ENCODE measurements at places on chromosomes 6 and 20.
A peak's percentile ranks its signal among the peaks of the same experiment; 100 is the strongest.

- no peak overlapping the region for H3K27ac ChIP-seq
- H3K4me3 ChIP-seq: no peak overlapping the region
- H3K27me3 ChIP-seq: no peaks in the 10 kb centered on the region
- DNase-seq: no peak
- H3K36me3 ChIP-seq: no peaks in the 10 kb centered on the region
Observed at GRCh38 chr20:10357974-10358373, 76.0 kb downstream of the MKKS start.

- H3K4me1 ChIP-seq: peaks cover 25% of the 10 kb centered on the region
- peaks cover 10% of the 10 kb centered on the region for H3K36me3 ChIP-seq
- H3K4me3 ChIP-seq: no peak overlapping the region
- DNase-seq: no peak
- no peak overlapping the region for H3K27ac ChIP-seq
Observed at GRCh38 chr20:62941792-62942191, 3.8 kb downstream of the GID8 start.

DNA sequence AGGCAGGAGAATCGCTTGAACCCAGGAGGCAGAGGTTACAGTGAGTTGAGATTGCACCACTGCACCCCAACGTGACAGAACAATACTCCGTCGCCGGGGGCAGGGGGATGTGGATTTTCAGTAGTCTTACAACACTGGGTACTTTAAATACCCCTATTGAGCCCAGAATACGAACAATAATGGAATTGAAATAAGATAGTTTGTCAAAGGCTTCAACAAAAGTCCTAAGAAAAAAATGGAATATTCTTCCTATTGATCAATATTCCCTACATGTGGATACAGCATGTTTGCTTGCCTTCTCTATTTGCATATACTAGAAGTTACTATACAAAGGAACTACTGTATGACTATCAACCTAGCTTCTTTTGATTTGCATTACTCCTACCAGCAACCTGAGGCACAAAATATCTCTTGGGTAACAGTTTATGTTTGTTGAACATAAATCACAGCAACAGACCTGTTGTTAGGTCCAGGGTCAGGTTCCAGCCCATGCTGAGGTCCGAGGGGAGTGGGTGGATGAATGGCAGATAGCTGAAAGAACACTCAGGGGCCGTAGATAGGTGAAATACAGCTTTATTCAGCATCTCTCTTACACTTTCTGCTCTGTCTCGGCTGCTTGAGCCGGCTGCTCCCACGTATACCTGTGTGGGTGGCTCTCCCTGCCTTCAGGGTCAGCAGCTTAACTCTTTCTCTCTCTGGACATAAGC, 23.8 kb downstream of the MAN1A1 start:
- peak overlapping the region; percentile 78 for H3K27ac ChIP-seq
- no peaks in the 10 kb centered on the region for H3K27me3 ChIP-seq
- no peak for DNase-seq
- no peak overlapping the region for H3K4me3 ChIP-seq
- no peaks in the 10 kb centered on the region for H3K4me1 ChIP-seq
- no peaks in the 10 kb centered on the region for H3K36me3 ChIP-seq

DNA sequence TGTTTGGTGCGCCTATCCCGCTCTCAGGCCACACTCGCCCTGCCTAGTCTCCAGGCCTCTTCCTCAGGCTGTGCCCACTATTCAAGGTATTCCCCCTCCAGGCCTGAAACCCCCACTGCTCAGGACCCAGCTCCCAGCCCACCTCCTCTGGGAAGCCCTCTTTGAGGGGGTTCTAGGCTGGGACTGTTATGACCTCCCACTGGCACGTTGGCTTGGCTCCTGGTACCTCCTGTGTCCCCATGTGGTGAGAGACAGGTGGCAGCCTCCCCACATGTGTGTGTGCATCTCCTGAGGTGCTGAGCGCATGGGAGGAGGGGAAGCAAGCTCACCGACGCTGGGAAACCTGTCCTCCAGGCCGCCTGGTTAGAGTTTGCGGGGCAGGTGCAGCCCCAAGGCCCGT, 82.5 kb downstream of the EDN3 start:
- peak overlapping the region; percentile 81 for H3K27ac ChIP-seq
- no peak overlapping the region for H3K4me3 ChIP-seq
- H3K4me1 ChIP-seq: peaks cover 15% of the 10 kb centered on the region
- peaks cover 3% of the 10 kb centered on the region for H3K27me3 ChIP-seq
- no peak for DNase-seq

- no peak overlapping the region for H3K4me3 ChIP-seq
- H3K4me1 ChIP-seq: no peaks in the 10 kb centered on the region
- no peaks in the 10 kb centered on the region for H3K36me3 ChIP-seq
Observed at GRCh38 chr6:153334121-153334520, 203.0 kb upstream of the RGS17 start.

GRCh38 chr20:23361119-23361475, 885 bp upstream of the GZF1 start:
- peaks cover 53% of the 10 kb centered on the region for H3K4me1 ChIP-seq
- peak overlapping the region; percentile 99 for H3K27ac ChIP-seq
- H3K27me3 ChIP-seq: no peaks in the 10 kb centered on the region
- DNase-seq: no peak

DNA sequence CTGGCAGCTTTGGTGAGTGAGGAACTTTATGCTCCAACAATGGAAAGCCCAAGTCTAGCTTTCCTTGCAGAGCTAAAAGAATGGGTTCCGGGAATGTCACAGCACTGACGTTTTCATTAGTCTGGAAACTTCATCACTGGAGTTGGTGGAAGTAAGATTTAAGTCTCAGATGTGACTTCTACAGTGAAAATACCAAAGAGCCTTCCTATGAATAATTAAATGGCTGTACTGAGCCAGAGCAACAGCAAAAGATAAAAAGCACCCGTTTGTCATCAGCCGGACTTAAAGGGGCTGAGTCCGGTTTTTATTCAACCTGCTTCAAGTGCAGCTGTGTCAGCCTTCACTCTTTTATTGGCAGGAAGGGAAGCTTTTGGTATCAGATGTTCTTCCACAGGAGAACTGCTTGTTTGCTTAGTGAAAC, 46.5 kb upstream of the SHLD1 start:
- peaks cover 5% of the 10 kb centered on the region for H3K4me1 ChIP-seq
- no peaks in the 10 kb centered on the region for H3K36me3 ChIP-seq
- H3K27me3 ChIP-seq: no peaks in the 10 kb centered on the region
- H3K27ac ChIP-seq: no peak overlapping the region

- H3K4me3 ChIP-seq: peak overlapping the region; percentile 79
- peaks cover 9% of the 10 kb centered on the region for H3K36me3 ChIP-seq
- peak overlapping the region; percentile 39 for H3K27ac ChIP-seq
- peaks cover 62% of the 10 kb centered on the region for H3K4me1 ChIP-seq
- no peak for DNase-seq
Observed at GRCh38 chr20:59028812-59029211, 3.3 kb downstream of the ATP5F1E start.

- DNase-seq: no peak
- no peaks in the 10 kb centered on the region for H3K27me3 ChIP-seq
- H3K4me1 ChIP-seq: no peaks in the 10 kb centered on the region
- no peak overlapping the region for H3K27ac ChIP-seq
Observed at GRCh38 chr6:115945812-115946211, 114.9 kb downstream of the FRK start.

DNA sequence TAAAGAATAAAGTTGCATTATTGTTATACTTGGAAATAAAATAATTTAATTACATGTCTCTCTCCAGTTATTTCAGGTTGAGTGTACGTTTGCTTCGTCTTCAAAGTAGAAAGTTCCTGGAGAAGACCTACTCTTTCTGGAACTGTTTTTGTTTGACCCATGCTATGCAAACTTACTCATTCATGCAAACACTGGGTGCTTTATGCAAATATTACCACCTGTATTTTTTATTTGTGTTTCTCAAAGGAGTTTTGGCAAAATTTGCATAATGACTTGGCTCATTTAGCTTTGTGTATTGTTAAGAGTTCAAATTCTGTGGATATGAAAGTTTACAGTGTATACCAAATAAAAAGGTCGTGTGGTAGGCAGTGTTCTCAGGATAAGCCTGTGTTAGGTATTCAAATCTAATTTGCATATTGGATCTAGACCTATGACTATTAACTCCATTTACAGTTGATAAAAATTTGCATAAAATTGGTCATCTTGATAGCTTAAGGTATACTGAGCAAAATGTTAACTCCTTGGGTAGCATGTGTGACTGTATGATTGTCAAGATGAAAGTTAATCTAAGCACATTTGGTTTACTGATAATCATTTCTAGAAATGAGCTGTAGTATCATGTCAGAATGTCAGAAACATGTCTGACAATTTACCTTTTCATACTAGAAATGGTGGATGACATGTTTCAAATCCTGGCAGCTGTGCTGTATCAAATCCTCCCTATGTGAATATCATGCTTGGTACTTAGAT, 65.2 kb downstream of the CDKAL1 start:
- peaks cover 9% of the 10 kb centered on the region for H3K4me1 ChIP-seq
- peaks cover 15% of the 10 kb centered on the region for H3K36me3 ChIP-seq

DNA sequence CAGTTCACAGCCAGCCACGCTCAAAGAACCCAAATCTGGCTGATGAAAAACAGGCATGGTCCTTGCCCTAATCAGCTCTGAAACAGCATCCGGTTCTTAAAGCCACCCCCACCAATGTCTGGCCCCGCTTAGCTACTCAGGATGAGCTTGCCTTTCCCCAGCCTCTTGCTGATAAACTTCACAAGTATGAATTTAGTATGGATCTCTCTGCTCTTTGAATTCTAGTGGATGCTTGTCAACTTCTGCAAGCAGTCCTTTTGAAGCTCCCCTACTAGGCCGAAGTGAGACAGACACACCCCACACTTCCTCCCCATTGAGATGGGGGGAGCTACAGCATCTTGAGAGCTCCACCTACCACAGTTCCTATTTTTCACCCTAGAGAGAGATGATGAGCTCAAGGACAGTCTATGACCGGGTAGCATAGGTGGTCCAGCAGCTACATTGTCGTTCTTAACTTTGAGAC, 36.7 kb downstream of the EBF4 start:
- H3K27ac ChIP-seq: no peak overlapping the region
- H3K27me3 ChIP-seq: peaks cover 59% of the 10 kb centered on the region
- peaks cover 14% of the 10 kb centered on the region for H3K36me3 ChIP-seq
- H3K4me3 ChIP-seq: no peak overlapping the region
- H3K4me1 ChIP-seq: no peaks in the 10 kb centered on the region

DNA sequence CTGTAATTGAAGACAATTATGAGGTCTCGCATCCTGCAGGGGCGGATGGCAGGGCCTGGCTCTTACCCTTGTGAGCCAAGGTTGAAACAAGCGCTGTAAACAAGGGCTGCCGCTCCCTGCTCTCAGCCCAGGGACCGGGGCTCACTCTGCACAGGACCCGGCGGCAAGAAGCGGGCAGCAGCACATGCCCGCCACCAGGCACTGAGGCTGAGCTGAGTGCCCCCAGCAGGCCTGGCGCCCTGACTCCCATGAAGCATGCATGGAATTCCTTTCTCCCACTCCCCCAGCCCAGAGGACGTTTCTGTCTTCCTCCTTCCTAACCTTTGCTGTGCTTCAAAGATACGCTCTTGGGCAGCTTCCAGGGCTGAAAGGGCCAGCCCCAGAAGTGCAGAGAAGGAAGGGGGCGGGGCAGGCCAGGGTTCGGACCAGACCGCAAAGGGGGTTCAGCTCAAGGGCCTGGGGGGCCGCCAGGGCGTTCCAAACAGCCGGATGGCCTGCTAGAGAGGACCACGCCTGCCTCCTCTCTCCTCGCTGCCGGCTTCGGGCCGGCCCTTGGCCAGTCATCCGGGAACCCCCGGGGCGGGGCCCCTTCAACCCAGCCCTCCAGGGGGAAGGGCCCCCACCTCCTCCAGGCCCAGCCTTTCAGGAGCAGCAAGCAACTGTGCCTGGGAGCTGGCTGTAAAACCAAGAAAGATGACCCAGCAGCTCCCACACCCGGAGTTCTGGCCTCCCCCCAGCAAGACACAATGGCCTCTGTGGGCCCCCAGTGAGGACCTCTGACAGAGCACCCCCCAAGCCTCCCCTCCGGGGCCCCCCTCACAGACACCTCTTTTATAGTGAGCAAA, 109.9 kb downstream of the NOL4L start:
- no peaks in the 10 kb centered on the region for H3K36me3 ChIP-seq
- H3K4me3 ChIP-seq: peak overlapping the region; percentile 87
- H3K27me3 ChIP-seq: peaks cover 2% of the 10 kb centered on the region
- peak; percentile 79 for DNase-seq
- peak overlapping the region; percentile 94 for H3K27ac ChIP-seq
- H3K4me1 ChIP-seq: peaks cover 86% of the 10 kb centered on the region

DNA sequence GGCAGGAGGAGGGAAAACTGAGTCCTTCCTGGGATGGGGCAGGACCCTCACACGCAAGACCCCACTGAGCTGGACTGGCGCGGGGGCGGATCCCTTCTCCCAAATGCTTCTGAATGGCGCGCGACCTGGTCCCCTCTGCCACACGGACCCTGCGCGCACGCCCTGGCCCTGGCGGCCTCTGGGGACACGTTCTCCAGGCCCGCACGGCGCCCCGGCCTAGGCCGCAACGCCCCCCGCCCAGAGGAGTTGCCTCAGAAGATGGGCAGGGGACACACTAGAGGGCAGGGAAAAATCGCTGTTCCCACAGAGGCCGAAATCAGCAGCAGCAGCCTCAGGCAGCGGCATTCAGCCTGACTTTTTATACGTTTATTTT, 45.2 kb upstream of the OSTM1 start:
- no peak overlapping the region for H3K27ac ChIP-seq
- DNase-seq: no peak
- H3K36me3 ChIP-seq: no peaks in the 10 kb centered on the region
- H3K4me1 ChIP-seq: peaks cover 40% of the 10 kb centered on the region
- peak overlapping the region; percentile 16 for H3K4me3 ChIP-seq

DNA sequence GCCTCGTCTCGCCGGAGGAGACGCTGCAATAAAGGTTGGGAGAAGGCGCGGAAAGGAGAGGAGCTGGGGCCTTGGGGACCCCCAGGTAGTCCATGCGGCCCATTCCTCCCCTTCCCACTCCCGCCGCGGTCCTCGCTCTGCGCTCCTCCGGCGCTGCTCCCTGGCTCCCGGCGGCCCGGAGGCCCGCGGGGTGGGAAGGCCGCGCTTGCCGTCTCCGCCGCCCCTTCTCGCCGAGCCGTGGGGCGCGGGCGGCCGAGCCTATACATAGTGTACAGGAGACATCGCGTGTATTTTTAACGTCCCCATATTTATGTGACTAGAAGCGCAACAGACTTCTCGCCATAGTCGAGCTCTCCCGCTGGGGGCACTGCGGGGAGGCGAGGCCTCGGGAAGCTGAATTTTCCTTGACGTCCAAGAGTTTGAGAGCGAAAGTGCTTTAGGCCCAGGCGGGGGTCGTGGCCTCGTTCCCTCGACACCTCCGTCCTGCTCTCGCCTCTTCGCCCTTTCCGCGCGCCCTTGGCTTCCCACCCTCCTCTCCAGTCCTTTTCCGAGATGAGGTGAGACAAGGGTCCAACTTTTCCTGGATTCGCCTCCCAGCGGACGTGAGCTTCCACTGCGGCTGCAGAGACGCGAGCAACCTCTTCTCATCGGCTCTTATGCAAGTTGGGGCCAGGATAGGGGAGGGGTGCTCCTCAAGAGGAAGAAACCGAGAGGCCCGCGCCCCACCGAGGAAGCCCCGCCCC, 29.0 kb downstream of the SLC12A5 start:
- peak overlapping the region; percentile 72 for H3K4me3 ChIP-seq
- H3K27me3 ChIP-seq: peaks cover 71% of the 10 kb centered on the region
- peak; percentile 45 for DNase-seq
- H3K4me1 ChIP-seq: peaks cover 17% of the 10 kb centered on the region
- peaks cover 26% of the 10 kb centered on the region for H3K36me3 ChIP-seq
- H3K27ac ChIP-seq: no peak overlapping the region

- H3K27me3 ChIP-seq: peaks cover 9% of the 10 kb centered on the region
- no peak overlapping the region for H3K27ac ChIP-seq
- DNase-seq: no peak
- no peaks in the 10 kb centered on the region for H3K36me3 ChIP-seq
Observed at GRCh38 chr6:143744551-143745165, 66.9 kb downstream of the PHACTR2 start.

- peak overlapping the region; percentile 43 for H3K27ac ChIP-seq
- H3K4me1 ChIP-seq: peaks cover 48% of the 10 kb centered on the region
- no peaks in the 10 kb centered on the region for H3K27me3 ChIP-seq
- H3K36me3 ChIP-seq: no peaks in the 10 kb centered on the region
Observed at GRCh38 chr6:163321717-163322116, 92.8 kb upstream of the QKI start.

All from neural crest cell (in vitro differentiated cells).